Stomach (tissue), 19 donors: ENCODE measurements at places on chromosomes 2 and 18. TPM values are rescaled to one million over a fixed set of nuclear protein-coding genes. Genes with fewer than 3 reads are reported as not detected.

- no peak for DNase-seq
- no peak overlapping the region for H3K4me3 ChIP-seq
Observed at GRCh38 chr2:241750076-241750840, 15.8 kb downstream of the D2HGDH start.

DNA sequence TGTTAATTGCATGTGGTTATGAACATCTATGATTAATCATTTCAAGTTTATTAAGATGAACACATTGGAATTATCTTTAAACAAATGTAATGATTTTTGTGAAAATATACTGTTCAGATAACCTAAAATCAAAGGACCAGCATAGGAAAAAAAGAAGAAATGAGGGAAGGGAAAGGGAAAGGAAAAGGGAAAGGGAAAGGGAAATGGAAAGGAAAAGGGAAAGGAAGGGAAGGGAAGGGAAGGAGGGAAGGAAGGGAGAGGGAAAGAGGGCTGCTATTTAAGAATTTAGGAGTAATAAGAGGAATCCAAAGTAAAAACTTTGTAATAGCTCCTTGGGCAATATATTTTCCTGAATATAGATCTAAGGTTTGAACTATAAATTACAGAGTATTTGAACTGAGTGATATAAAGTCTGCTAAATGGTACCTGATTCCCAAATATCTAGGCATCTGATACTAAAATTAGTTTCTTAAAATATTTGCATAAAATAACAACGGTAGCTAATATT, 726.3 kb downstream of the EPHA4 start:
- no peaks in the 10 kb centered on the region for H3K4me1 ChIP-seq
- no peak for DNase-seq
- H3K4me3 ChIP-seq = no peak overlapping the region

- DNase-seq = no peak
- H3K4me1 ChIP-seq = no peaks in the 10 kb centered on the region
- no peak overlapping the region for H3K27ac ChIP-seq
- no peaks in the 10 kb centered on the region for H3K36me3 ChIP-seq
- H3K27me3 ChIP-seq = no peaks in the 10 kb centered on the region
- no peak overlapping the region for H3K4me3 ChIP-seq
Observed at GRCh38 chr2:126766295-126766968, 110.5 kb downstream of the GYPC start.

DNA sequence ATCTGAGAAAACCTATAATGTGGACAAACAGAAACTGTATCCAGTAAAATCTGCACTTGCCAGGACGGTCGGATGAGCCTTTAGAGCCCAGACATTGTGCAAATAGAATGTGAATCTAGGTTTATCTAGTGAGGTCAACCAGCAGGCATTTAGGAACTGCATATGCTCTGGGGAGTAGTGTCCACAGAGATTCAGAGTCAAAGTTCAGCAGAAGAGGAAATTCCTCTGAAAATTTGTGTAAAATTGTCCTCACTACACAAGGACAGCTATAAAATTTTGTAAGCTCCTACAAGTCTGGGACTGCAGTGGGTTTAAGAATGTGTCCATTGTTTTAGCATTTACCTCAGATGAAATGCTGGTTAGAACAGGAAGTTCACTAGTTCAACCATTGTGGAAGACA, 9.8 kb upstream of the NDUFV2 start:
- peaks cover 14% of the 10 kb centered on the region for H3K4me1 ChIP-seq
- H3K4me3 ChIP-seq = no peak overlapping the region
- no peaks in the 10 kb centered on the region for H3K27me3 ChIP-seq
- DNase-seq = no peak
- no peak overlapping the region for H3K27ac ChIP-seq
- H3K36me3 ChIP-seq = no peaks in the 10 kb centered on the region

DNA sequence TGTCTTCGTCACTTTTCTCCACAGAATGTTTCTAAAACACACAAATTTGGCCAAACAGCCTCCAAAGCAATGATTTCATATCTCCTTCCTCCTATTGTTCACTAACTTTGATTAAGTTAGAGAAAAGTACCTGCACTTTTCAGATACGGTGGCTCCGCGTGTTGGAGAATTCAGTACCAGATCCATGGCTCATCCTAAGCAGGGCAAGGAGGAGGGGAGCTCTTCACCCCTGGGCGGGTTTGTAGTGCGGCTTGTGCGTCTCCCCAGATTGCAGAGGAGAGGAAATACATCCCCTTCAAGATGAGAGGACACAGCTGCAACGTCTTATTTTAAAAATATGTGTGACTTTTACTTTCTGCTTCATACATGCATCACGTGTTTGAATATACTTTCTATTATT, 333.0 kb downstream of the AGAP1 start:
- H3K4me1 ChIP-seq = no peaks in the 10 kb centered on the region
- H3K4me3 ChIP-seq = no peak overlapping the region
- H3K27me3 ChIP-seq = no peaks in the 10 kb centered on the region
- no peak overlapping the region for H3K27ac ChIP-seq

The UGT1A4 gene
- total RNA-seq = 7.2 TPM
